ENCODE measurements at places on chromosomes 12 and 14.

- DNase-seq = no peak
These were observed 11.2 kb downstream of the PRPF39 start for GRCh38 chr14:45095143-45095542.

GRCh38 chr14:74547331-74547927, 53.9 kb downstream of the ISCA2 start:
- no peak for DNase-seq

- DNase-seq = no peak
These were observed 278.5 kb downstream of the ADAMTS20 start for GRCh38 chr12:43273467-43273866.

GRCh38 chr12:13044906-13045299, 722 bp downstream of the FAM234B start:
- DNase-seq = no peak

GRCh38 chr12:122982963-122983788, 2.7 kb downstream of the ARL6IP4 start:
- DNase-seq = no peak

- DNase-seq = no peak
These were observed 838.0 kb downstream of the RPS29 start for GRCh38 chr14:48748151-48748675.

GRCh38 chr14:68594737-68595380, 198.0 kb downstream of the ZFP36L1 start:
- no peak for DNase-seq

DNA sequence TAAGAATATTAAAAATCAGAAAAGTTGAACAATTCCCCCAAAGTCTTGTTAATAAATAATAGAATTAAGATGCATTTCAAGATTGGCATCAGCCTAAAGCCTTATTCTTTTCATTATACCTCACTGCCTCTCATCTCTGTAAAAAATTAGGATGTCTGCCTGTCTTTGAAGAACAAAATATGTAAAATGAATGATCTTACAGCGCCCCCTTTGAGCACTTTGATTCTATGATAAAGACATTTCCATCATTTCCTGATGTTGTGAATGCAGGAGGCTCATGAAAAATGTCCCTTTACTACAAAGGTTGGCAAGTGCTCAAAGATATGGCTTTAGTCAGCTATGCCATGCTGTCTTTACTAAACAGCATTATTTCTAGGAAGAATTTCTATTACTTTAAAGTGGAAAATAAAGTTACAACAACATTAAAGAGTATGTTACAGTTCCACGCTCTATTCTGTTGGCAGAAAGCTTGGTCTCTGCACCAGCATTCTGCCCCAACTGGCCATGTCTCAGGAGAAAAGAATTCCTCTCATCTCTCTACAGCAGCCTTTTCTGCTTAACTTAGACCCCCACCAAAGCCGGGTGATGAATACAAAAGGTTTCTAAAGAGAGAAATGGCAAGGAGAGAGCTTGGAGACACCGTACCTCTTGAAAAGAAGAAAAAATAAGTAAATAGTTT, 95.1 kb downstream of the LLPH start:
- no peak for DNase-seq

GRCh38 chr12:56164345-56164729, 6.2 kb downstream of the MYL6 start:
- DNase-seq = no peak

DNA sequence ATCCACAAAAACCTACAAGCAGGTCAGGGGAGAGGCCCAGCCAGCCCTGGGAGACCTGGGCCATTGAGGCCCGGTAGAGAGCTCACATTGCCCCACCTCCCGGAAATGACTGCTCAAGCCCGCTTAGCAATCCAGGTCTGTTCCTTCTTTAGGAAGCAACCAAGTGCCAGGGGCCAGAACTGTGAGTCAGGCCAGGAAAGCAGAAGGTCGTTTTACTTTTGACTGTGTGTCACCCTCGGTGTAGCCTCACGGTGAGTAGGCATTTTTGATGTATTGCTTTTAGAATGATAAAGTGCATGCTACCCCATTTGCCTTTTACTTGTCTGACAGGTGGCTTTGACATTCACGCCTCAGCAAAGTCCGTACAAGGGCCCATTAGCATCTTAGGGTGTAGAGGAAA, 25.4 kb upstream of the PWP1 start:
- DNase-seq = no peak

- no peak for DNase-seq
These were observed 9.0 kb upstream of the DCD start for GRCh38 chr12:54657105-54657607.

GRCh38 chr14:24189460-24189859, 844 bp upstream of the IPO4 start:
- no peak for DNase-seq

All from GM12878 (cell line).